ENCODE measurements at places on chromosomes 4 and X.

DNA sequence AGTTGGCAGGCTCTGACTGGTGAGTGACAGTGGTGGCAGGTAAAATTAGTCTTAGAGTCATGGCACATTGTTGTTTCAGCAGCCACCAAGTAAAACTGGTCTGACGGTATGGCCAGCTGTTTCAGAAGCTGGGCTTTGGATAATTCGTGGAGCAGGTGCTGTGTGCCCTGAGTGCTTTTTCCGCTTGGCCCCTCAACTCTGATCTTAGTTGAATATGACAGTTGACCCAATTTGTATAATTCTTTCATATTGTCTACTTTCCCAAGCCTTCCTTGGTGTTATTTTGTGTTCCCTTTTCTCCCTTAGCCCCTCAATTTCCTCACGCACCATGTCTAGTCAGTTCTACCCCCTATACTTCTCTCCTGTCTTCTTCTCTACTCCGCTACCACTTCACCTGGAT lies 32.0 kb downstream of the CDS1 start:
- no peak for DNase-seq

DNA sequence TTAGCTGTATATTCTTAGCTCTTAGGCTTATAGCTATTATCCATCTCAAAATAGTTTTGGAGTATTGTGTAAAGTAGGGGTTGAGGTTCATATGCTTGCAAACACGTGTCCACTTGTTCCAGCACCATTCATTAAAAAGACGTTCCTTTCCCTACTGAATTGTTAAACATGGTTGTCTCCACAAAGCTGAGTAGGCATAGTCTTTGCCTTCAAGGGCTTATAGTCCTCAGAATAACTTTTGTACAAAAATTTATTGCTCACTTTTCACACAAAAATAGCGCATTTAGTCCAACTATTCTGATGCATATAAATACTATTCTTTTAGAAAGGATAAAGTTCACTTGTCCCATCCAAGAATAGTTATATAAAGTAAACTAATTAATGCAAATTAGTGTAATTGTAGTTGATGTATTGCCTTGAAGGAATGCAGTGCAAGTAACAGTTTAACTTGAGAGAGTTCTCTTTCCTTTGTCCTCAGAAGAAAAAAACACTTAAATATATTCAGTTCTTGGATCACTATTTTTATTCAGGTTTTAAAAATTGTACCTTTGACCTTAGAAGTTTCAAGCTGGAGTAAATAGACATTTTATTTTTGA lies 14.1 kb downstream of the LRIT3 start:
- no peak for DNase-seq

DNA sequence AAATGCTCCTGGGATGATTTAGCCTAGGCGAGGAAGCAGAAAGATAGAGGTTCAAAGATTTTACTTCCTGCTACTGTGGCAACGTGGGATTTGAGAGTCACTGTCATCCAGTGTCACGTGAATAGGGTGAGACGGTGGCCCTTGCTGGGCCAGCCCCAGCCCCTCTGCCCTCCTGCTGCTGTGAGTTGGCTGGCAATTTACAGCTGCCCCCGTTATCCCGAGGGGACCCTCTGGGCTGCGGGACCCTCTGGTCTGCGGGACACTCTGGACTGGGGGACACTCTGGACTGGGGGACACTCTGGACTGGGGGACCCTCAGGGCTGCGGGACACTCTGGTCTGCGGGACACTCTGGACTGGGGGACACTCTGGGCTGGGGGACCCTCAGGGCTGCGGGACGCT lies 765.4 kb downstream of the TRIML1 start:
- DNase-seq = no peak

GRCh38 chrX:10534611-10535010 lies 85.8 kb downstream of the MID1 start:
- no peak for DNase-seq

- no peak for DNase-seq
These were observed 121.8 kb downstream of the PDE5A start for GRCh38 chr4:119506806-119507205.

GRCh38 chr4:150001815-150002214 lies 76.4 kb upstream of the DCLK2 start:
- DNase-seq = no peak

DNA sequence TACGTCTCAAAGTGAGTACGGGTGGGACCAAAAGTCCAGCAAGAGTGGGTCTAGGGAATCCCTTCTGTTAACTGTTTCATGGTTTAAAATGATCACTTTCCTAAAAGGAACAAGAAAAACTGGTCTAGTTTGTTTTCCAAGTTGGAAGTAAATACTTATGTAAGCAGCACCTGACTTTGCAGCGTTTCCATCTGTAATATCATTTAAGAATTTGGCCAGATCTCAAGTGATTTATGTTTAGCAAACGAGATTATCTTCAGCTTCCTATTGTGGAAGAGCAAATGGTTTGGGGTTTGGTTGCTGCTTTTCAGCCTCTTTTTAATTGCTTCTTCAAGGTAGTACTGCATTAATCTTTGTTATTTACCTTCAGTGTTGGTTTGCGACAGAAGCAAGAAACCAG lies 50.4 kb downstream of the FHIP1A start:
- DNase-seq = no peak

- DNase-seq = no peak
These were observed 55.9 kb upstream of the EDNRA start for GRCh38 chr4:147425019-147425418.

DNA sequence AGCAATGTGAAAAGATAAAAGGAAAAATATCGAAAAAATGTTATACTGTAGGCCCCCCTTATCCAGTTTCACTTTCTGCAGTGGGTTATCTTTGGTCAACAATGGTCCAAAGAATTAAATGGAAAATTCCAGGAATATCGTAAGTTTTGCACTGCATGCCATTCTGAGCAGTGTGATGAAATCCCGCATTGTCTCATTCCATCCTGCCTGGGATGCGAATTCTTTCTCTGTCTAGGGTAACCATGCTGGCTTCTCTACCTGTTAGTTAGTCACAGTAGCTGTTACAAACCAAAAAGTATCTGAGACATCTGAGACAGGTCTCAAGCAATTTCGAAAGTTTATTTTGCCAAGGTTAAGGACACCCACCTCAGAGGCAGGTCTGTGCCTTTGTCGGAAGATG lies 170.3 kb downstream of the COX18 start:
- no peak for DNase-seq

- DNase-seq = no peak
These were observed 28.4 kb upstream of the TSPAN5 start for GRCh38 chr4:98686847-98687246.

DNA sequence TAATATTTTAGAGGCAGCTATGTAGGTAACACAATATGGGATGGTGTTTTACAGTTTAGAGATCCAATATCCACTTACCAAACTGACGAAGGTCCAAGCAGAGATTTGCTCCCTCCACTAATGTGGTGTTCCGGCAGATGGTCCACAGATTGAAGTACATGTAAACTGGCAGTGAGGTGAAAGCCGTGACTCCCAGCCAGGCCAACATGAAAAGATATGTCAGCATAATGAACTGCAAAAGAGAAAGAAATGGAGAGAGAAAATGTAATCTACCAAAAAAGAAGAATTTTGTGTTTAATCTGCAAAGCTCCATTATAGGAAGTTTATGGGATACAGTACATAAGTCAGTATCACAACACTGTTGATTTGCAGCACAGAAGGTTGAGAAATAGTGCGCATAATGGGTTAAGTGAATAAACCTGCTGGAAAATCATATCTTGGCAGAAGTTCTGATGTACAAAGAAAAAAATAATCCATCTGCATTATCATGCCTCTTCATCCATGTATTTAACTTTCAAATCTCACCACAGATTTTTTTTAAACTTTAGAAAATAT lies 160.2 kb downstream of the GPM6A start:
- no peak for DNase-seq

DNA sequence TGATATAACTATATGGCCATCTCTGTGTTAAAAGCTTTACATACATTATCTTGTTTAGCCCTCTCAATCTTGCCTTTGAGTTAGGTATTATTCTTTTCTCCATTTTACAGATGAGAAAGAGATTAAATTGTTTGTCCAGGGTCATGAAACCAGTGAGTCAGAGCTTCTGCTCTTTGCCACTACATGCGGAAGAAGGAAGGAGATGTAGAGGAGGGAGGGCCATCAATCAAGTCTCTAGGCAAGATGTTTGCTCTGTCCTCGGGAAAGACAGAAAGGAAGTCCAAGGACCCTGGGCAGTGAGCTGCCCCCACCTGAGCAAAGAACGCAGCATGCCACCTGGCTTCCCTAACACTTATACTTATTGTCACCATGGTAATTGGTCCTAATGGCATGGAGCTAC lies 133.7 kb upstream of the IL1RAPL2 start:
- no peak for DNase-seq

GRCh38 chrX:111265486-111265885 lies 4.8 kb downstream of the CAPN6 start:
- no peak for DNase-seq

- no peak for DNase-seq
These were observed 6.1 kb downstream of the ENOX2 start for GRCh38 chrX:130896802-130897501.

DNA sequence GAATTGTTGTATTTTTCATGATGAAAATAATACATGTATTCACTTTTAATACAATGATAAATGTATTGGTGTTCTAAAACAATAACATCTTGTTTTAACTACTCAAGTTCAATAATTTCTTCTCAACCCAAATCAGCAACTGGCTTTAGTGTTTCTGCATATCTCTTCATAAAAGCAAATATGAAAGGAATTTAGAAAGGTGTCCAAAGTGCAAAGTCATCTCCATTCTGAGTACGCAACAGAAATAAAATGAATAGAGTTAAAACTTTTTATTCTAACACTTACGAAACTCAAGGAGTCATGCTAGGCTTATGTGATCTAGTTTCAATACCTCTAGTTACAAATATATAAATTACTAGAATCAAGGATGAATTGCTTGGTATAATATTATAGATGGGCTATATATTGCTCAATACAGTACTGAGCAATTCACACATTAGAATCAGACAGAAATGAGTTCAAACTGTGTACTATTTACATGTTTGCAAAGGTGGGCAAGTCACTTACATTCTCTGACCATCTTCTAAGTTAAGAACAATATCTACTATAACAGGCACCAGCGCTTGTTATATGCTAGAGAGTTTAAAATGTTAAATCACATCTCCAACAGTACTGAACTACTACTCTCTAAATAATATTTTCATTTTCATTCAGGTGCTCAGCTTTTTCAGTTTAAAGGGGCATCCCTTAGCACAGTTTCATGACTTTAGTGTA lies 51.5 kb downstream of the PPA2 start:
- DNase-seq = no peak

DNA sequence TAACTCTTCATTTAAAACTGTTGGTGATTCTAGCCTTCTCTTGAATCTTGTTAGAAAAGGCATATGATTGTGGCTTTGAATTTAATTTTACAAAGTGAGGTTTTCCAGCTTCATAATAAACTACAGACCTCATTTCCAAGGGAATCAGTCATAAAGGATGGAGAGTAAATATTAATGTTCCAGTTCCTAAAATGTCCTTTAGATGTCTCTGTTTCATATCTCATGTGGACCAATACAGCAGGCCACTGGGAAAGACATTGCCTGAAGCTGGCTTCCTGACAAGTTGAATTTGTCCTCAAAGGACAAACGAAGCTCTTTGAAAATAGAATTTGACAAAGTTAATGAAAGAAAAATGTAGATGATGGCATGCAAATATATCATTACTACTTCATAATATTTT lies 125.4 kb downstream of the ZNF330 start:
- DNase-seq = no peak

GRCh38 chr4:78543424-78544125 lies 8.0 kb upstream of the ANXA3 start:
- DNase-seq = no peak

DNA sequence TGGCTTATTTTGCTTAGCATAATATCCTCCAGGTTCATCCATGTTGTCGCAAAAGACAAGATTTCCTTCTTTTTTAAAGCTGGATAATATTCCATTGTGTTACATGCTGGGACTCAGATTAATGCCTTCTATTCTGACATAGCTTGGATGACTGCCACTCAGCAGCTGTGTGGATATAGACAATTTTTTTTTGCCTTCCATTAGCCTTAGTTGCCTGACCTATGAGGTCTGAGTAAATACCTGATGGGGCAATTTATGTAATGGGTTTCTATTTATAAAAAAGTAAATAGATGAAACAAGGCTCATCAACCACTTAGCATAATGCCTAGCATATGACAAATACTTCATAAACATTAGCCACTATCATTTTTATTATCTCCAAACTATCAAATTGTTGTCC lies 515.4 kb downstream of the ZNF674 start:
- no peak for DNase-seq

Measured in CD4-positive, alpha-beta T cell treated with Interleukin-2 at 100 ng/mL for 4 hours (primary cell).